A549 treated with DMSO at 1 μM for 4 hours (cell line): ENCODE measurements at places on chromosomes 11 and 22. TPM values are rescaled to one million over a fixed set of nuclear protein-coding genes. Genes with fewer than 3 reads are reported as not detected.

HEPHL1 gene
- total RNA-seq: not detected in 5 replicates

CD6 gene
- 0.06 to 0.47 TPM (median 0.15 TPM) in 5 replicates for total RNA-seq

HBE1 gene
- total RNA-seq: not detected in 5 replicates

HSD17B12 gene
- 63.9 to 82.6 TPM (median 70.6 TPM) in 5 replicates for total RNA-seq

MYOD1 gene
- total RNA-seq: not detected in 5 replicates

CST6 gene
- not detected in 5 replicates for total RNA-seq

RPL3 gene
- total RNA-seq: 1,696 to 2,516 TPM (median 1,732 TPM) in 5 replicates

MS4A4A gene
- total RNA-seq: not detected in 5 replicates

SLC22A24 gene
- not detected in 5 replicates for total RNA-seq

IGSF9B gene
- total RNA-seq: 0.54 to 1.9 TPM (median 1.3 TPM) in 5 replicates

OR5B21 gene
- not detected in 5 replicates for total RNA-seq

MMP1 gene
- total RNA-seq: 0.85 to 1.6 TPM (median 1.4 TPM) in 5 replicates

KIAA1671 gene
- total RNA-seq: 7.9 to 11.0 TPM (median 10.5 TPM) in 5 replicates

PNPLA5 gene
- total RNA-seq: 0.04 to 0.05 TPM in 2 of 5 replicates, not detected in the others

KDM4E gene
- total RNA-seq: not detected in 5 replicates

BARX2 gene
- not detected in 5 replicates for total RNA-seq

DDTL gene
- total RNA-seq: 1.6 to 1.9 TPM (median 1.7 TPM) in 5 replicates
